Activated T-cell treated with anti-CD3 and anti-CD28 coated beads, Interleukin-2, amount 50 U/mL, for 4 hours (primary cell): ENCODE measurements at places on chromosomes 7 and 10.
A peak's percentile ranks its signal among the peaks of the same experiment; 100 is the strongest.

DNA sequence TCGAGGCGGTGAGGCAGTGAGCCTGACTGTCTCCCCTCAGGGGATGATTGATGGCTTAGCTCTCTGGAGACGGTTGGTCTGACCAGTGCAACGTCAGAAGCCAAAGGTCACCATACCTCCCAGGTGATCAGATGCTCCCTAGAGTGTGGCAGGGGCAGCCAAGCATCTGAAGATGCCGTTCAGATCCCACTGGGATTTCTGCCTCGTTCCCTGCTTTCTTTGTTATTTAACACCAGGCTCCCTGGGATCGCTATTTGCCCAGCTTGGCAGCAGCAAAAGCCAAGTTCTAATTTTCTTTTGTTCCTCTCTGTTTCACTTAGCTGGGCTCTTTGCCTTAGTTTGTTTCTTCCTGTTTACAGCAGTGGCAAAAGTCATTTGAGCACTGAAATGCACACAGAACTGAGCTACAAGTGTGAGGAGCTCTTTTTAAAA is 53.5 kb upstream of the SVIL start:
- no peak for DNase-seq

- no peak for DNase-seq
These were observed 724.8 kb downstream of the INHBA start for GRCh38 chr7:40978047-40978446.

DNA sequence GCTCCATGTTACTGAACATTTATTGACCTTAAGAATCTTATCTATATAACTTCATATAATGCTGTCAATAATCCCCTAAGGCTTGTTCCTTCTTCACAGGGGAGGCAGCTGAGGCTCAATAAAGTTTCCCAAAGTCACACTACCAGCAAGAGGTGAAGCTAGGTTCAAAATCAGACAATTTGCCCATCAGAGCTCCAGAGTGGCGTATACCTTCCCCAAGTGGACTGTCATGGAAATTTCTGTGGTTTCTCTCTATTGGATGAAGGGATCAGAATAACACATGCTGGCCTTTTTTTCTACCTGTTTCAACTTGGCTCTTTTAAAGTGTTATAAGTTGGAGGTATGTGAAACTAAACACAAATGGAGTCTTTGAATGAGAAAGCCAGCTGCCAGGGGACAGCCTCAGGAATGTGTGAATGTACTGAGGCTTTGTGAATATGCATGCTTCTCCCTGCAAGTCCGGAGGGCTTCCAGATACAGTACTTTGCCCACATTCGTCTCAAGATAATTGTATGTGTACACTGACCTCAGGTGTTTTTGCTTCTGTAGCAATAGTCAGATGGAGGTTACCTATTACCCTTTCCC is 656.3 kb upstream of the CELF2 start:
- no peak for DNase-seq

DNA sequence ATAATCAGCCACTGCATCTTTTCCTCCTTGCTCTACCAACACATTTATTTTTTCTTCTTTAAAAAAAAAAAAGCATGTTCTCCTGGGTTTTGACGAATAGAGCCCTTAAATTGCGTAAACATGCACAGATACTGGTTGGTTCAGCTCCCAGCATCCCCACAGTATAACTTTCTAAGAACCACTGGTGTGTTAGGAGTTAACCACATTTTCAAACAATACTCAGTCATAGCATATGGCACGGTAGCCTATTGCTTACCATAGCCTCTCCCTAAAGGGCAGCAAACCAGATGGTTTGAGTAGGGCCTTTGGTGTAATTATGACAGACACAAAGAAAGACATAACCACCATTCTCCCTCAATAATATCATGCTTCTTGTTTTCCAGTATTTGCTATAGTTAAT is 145.0 kb downstream of the LRRC4 start:
- no peak for DNase-seq

DNA sequence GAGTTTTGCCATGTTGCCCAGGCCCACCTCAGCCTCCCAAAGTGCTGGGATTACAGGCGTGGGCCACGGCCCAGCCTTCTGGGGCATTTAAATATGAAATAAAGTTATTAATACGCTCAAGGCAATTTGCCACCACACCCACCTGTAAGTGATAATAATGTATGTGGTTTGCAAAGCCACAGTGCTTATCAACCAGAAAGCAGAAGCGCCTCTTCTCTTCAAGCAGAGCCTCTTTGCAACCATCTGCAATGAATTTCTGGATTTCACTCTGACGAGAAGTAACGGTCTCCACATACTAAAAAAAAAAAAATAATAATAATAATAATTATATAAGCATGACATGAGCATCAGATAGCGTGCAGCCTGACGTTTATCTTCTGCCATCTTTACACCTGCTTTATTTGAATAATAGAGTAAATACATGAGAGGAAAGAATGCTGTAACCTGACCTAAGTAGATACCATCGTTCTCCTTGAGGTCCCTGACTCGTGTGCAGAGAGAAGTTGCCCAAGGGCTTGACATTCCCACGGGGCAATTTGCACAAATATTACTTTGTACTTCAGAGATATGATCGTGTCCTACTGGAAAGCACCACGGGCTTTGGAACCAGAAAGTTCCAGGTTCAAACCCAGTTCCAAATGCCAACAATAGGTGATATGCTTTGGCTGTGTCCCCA is 34.0 kb downstream of the BRI3 start:
- no peak for DNase-seq

GRCh38 chr10:74947781-74948401 is 121.5 kb downstream of the KAT6B start:
- DNase-seq, result no peak

DNA sequence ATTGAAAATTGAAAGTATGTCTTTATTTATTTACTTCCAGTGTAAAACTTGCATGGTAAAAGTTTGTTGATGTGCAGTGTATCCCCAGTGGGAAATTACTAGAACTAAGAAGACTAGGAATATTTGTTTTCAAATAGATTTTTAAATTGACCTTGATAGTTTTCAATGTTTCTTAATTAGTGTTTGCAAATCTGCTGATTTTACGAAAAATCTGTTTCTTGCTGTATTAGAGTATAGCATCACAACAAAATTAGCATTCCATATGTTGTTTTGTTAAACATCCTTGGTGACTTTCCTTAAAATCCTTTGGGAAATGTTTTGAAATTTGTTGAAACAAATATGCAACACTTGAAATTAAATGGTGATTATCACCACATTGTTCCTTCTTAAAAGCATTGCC is 425.9 kb downstream of the SUGCT start:
- no peak for DNase-seq

- no peak for DNase-seq
These were observed 30.0 kb downstream of the ADGRA1 start for GRCh38 chr10:133117688-133118071.

- DNase-seq, result no peak
These were observed 39.1 kb downstream of the CDK1 start for GRCh38 chr10:60817398-60817805.

- DNase-seq, result no peak
These were observed 10.4 kb downstream of the RAPGEF5 start for GRCh38 chr7:22346383-22347107.

GRCh38 chr10:78470267-78471103 is 436.8 kb downstream of the RPS24 start:
- no peak for DNase-seq

DNA sequence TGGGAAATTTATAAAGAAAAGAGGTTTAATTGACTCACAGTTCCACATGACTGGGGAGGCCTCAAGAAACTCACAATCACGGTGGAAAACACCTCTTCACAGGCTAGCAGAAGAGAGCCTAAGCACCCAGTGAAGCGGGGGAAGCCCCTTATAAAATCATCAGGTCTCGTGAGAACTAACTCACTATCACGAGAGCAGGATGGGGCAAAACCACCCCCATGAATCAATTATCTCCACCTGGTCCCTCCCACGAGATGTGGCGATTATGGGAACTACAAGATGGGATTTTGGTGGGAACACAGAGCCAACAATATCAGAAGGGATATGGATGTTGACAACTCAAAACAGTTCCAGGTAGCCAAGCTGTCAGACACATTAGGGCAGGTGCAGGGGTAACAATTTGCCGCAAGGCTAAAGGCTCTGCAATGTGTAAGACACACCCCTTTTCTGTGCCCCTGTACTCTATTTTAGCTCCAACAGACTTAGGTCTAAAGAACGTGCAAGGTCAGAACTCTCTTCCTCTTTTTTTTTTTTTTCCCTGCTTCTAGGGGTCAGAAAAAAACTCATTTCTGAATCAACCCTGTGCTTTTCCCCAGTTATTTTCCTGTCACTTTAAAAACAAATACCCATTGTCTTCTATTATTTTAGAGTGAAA is 30.7 kb upstream of the RBM20 start:
- DNase-seq, result no peak

DNA sequence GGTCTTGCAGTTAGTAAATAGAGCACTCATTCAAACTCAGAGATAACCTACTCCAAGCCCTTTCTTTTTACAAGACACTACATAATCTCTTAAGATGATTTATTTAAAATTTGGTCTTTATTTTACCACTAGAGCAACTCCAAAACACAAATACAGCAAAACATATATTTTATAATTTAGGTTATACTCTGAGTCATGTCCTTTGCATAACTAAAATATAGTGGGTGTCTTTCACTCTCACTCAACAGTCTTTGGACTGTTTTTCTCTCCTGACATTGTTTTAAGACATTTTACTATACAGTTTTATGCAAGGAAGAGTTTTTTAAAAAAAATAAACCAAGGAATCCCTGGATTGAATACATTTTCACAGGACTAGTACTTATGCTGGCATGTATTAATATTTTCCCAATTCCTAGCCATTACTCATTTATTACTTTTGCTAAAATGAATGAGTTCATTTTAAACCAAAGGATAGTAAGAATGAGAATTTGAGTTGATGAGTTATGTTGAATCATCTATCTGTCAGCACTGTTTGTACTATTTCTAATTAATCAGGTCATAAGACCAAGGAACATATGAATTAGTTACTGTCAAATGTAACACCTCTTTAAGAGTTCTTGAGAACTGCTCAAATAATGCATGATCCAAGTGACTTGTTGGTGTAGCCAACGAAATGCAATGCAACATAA is 303.1 kb upstream of the FZD1 start:
- DNase-seq, result no peak

- no peak for DNase-seq
These were observed 49.5 kb downstream of the SFMBT2 start for GRCh38 chr10:7361316-7361715.

GRCh38 chr10:77834540-77834939 is 92.0 kb downstream of the DLG5 start:
- DNase-seq, result no peak

DNA sequence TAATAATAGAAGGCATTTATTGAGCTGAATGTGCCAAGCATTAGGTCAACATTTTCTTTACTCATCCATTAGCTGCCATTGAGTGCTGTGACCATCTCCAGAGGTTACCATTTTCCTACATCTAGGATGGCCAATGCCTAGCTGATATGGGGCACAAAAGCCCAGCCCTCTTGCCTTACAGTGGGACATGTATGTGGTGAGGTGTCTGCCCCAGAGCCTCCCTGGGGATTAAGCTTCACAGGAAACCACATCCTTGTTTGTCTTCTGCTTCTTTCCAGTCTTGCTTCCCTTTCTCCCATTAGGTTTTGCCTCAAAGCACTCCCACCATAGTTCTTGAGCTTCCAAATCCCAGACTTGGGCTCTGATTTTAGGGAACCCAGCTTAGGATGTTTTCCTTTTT is 258.7 kb downstream of the SORCS3 start:
- no peak for DNase-seq

DNA sequence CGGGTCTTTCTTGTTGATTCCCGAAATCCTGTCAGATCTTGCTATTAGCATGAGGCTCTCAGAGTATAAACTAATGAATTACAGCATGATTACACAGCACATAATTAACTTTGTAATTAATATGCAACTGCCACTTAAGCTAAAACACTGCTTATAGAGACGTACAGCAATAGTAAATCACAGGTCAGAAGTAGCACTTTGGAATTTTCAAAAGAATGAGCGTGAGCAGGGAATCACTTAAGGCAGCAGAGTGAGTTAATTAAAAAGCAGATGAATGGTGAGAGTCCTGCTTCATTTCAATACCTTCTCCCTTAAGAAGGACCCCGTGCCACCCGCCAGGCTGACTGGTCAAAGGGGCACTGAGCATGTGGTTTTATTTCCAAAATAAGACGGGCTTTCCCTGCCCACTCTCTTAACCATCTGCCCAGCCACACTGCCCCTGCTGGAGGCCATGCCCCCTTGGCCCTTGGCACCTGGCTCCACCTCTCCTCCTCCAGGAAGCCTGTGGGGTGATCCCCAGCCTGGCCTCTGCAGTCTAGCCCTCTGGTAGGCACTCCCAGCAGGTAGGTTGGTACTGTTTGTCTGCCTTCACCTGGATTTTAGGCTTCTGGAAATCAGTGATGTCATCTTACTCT is 117.8 kb downstream of the ZMIZ1 start:
- DNase-seq, result no peak

DNA sequence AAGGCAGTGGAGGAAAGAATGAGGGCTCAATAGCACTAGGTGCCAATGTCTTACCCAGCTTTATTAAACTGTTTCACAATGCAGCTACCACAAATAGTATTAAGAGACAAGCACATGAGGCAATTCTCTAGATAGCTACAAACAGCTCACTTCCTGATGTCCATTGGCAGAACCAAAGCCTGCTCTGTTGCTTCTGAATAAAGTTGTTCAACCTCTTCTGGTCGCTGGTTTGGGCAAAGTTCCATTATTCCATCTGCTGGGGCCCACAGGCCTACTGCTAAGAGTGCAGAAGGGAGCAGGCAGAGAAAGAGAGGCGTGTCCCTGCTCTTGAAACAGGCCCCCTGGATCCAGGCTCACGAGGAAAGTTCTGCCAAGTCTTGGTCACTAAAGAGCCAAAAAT is 173.9 kb downstream of the ZNF438 start:
- DNase-seq, result no peak

DNA sequence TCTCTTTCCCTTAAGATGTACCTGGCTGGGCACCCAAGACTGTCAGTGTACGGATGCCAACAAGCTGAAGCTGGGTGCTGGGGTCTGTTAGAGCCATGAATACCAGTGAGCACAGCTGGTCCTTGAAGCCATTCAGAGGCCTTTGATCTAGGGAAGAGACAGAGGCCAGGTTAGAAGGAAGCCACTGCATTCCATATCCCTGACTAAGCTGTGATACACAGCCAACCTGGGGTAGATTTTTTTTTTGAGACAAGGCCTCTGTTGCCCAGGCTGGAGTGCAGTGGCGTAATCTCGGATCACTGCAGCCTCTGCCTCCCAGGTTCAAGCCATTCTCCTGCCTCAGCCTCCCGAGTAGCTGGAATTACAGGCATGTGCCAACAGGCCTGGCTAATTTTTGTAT is 20.8 kb downstream of the ZDHHC16 start:
- DNase-seq, result no peak

GRCh38 chr10:71212318-71213126 is at the start of gene UNC5B:
UNC5B (plus strand) TSS chr10:71212570; CDS start chr10:71212986, 416 bp downstream.
- DNase-seq, result peak; percentile 41

GRCh38 chr7:140017543-140017942 is 45.2 kb downstream of the PARP12 start:
- DNase-seq, result no peak
